Foreskin keratinocyte (primary cell): ENCODE measurements at places on chromosomes 3 and 15.

DNA sequence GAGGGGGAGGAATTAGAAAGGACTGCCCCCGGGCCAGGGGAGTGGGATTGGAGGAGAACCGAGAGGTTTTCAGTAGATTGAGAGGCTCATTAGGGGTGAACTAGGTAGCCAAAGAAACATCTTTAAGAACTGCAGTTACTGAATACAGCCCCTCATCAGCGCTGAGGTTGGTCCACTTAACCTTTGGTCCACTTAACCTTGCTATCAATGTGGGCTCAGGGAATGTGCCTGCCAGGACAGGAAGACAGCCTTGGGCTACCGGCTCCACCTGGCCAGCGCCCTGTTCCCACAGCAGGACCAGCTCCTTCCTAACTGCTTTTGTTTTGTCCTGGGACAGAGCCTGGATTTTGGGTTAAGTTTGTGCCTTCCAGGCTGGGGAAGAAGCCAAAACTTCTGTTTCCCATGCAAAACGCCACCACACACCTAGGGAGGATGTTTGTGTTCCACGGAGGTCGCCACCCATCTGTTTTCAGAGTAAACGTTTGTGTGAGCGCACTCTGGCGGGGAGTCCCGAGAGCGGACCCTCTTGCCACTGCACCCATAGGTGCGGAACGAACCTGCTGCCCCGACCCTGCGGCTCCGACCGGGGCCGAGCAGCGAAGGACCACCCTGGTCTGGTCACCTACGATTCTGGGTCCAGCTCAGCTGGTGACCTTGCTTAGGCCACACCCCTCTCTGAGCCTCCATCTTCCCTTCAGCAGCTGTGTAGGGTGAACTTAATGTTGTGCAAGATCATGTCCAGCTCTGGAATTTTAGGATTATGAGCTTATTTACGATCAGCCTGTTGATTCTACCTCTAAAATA lies 107.4 kb downstream of the VGLL4 start:
- no peak for DNase-seq

- DNase-seq = peak; percentile 23
These were observed 458.5 kb downstream of the AGBL1 start for GRCh38 chr15:86538141-86538540.

DNA sequence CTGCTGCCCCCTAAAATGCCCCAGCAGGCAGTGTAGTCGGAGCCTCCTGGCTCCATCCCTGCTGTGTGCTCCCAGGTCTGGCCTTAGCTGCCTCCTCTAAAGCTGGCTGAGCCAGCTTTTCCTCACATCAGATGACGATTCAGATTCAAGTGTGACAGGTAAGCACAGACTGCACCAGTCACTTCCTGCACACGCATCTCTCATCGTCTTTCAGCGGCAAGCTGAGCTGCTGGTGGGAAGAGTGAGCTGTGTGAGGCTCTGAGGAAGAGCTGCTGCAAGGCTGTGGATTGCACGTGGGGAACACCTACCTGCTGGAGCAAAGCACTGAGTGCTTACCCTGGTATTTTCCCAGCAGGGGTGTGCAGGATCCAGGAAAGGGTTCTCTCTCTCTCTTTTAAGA lies 88.4 kb upstream of the RPL32 start:
- peak; percentile 4 for DNase-seq

DNA sequence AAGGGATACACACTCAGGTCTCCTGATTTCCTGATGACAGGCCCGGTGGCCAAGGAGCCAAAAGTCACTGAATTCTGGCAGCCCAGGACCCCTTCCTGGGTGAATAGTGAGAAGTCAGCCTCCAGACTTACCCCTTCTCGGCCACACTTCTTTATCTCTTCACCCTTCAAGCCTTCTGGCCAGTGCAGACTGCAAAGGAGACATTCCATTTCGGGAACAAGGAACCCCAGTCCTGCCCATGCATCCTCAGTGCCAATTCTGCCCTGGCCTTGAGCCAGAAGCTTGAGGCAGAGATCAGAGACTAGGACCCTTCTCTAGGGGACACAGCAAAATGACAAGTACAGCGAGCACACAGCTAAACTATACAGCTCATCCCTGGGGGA lies 28.8 kb downstream of the GRAMD2A start:
- no peak for DNase-seq

- DNase-seq = no peak
These were observed 406.4 kb upstream of the NPAP1 start for GRCh38 chr15:24269166-24269571.

GRCh38 chr15:81155375-81156218 lies 21.5 kb downstream of the CFAP161 start:
- peak; percentile 47 for DNase-seq

- no peak for DNase-seq
These were observed 29.2 kb downstream of the SLC6A11 start for GRCh38 chr3:10845001-10845761.

DNA sequence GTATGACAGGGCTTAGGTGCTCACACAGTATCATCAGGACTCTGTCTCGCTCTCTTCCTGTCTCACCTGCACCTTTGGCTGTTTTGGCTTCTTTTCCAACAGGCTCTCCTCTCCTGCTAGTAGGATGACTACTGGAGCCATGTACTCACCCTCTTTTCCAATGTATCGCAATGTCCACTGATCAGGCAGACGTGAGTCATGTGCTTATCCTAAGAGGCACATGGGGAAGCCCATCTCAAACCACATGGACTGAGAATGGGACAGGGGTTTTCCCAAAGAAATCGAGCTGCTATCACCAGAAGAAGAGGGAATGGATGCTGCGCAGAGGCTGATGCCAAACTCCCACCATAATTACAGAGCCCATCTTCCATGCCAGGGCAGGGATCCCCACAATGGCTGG lies 180.6 kb downstream of the IL5RA start:
- no peak for DNase-seq

- DNase-seq = peak; percentile 40
These were observed 970 bp downstream of the BBX start for GRCh38 chr3:107523539-107524325.

DNA sequence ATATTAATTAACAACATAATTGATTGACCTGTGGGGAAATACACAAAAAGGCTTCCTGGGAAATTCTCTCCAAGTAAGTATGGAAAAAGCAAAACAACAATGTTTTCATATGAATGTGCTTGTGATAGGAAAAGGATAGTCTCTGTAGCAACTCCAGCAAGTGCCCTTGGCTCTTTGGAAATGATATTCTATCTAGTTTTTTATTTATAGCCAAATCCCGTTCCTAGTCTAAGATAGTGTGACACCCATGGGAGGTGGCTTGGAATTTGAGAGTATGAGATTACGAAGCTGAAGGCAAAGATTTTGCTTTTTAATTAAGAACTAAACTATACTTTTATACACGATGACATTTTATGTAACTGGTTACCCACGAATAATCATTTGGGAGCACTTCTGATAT lies 119.9 kb downstream of the PDZRN3 start:
- no peak for DNase-seq

- DNase-seq = no peak
These were observed 44.2 kb upstream of the THRB start for GRCh38 chr3:24538891-24539290.

- peak; percentile 93 for DNase-seq
These were observed 28.8 kb upstream of the MAGEF1 start for GRCh38 chr3:184740509-184741258.

- no peak for DNase-seq
These were observed 415.3 kb upstream of the ALCAM start for GRCh38 chr3:104951426-104951825.

- DNase-seq = no peak
These were observed 14.4 kb downstream of the ALDH1L1 start for GRCh38 chr3:126166009-126166408.

DNA sequence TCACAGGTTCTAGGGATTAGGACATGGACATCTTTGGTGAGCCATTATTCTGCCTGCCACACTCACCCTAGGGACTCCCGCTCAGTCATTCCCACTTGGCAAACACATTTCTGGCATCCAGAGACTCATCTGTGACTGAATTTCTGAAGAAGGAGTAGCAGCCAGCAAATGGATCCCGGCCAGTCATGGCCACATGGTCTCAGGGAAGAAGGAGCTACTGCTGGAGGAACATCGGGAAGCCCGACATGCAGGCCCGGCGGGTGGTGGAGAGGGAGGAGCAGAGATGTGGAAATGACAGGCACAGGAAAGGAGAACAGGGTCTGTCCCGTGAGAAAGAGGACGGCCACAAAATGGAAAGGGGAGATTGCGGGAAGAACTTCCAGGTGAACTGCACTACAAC lies 65.4 kb downstream of the SEMA5B start:
- DNase-seq = no peak

DNA sequence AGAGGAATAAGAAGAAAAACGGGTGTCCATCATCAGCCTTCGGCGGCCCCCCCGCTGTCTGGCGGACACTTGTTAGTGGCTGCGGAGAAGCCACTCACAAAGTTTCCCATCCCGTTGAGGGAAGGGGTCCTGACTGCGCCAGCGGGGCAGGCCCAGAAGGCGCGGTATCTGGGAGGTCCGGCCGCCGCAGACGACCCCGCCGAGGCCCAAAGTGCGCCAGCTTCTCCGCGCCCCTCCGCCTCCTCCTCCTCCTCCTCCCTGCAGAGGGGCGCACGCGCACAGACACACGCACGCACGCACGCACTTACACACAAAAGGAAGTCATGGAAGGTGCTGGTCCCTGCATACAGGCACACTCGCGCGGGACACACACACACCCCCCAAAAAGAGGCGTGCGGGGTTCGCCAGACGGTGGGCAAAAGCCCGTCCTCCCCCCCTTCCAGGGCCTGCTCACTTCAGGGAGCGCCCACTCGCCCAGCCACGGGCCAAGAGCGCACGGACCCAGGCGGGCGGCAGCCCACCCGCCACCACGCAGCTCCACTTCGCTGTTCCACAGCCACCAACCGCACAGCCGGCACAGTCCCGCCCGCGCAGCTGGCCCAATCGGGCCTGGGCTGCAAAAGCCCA lies 18.0 kb downstream of the ZNF148 start:
- DNase-seq = no peak

GRCh38 chr3:73197187-73197586 lies 135.7 kb downstream of the EBLN2 start:
- DNase-seq = no peak

GRCh38 chr15:82158811-82159210 lies 103.7 kb downstream of the EFL1 start:
- DNase-seq = no peak

- no peak for DNase-seq
These were observed 303.5 kb upstream of the GADL1 start for GRCh38 chr3:31197941-31198340.

DNA sequence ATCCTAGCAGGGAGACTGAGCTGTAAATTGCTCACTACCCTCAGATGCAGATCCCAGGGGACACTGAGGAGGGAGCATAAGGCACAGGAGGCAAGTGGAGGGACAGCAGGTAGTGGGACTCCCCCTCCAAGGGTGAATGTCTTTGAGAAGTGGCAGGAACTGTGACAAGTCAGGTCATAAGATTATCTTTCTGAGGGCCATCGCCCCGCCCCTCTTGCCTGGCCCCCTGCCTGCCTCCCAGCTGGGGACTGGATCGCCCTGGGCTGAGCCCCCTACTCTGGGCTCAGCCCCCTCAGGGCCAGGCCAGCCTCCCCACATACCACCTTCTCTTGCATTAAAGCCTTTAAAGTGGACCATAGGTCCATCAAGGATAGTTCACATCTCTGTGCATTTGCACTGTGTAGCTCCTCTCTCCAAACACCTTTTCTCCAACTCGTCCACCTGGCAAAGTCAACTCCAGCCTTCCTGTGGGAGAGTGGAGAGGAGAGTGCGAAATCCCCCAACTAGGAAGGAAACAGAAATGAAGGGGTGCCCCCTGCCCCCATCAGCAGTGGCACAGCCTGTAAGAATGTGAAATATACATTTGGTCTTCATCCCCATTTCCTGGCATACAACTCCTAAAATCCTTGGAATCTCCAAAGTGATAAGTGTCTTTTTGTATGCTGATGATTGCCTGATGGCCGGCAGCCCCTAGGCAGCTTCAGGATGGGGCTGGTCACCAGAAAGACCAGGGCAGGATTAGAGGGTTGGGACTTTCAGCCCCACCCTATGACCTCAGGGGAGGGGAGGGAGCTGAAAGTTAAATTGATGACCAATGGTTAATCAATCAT lies 14.7 kb downstream of the PIF1 start:
- no peak for DNase-seq

- no peak for DNase-seq
These were observed 8.3 kb downstream of the IQGAP1 start for GRCh38 chr15:90396321-90396720.

GRCh38 chr3:69929019-69929418 lies 70.5 kb upstream of the SAMMSON start:
- DNase-seq = no peak

DNA sequence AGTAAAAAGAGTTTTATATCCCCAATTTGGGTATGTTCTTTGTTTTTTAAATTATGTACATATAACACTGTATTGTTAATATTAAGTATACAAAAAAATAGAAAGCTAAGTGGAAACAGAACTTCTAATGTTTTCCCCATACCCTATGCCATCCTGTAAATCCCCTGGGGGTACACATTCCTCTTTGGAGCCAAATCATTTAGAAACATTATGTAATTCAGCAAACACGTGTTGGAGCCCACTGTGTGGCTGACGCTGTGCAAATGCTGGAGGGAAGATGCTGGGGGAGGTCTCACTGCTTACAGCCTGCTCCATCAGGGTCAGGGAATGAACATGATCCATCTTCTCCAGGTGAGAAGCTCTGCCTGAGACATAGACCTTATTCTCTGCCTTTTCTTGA lies 52.8 kb downstream of the CRTC3 start:
- DNase-seq = no peak

DNA sequence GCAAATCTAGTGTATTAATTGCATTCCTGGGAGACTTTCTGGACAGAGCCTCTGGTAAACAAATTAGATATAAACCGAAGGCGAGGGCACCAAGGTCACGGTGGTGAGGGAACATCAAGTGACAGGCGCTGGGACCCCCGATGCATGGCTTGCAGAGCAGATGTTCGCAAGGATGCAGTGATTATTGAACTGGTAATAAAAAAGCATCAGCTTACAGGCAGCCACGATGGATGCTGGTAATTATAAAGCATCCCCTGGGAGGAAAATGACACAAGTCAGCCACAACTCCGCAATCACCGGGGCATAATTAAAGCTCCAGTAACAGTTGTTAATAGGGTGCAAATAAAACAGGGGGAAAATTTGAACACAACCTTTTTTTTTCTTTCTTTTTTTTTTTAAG lies 231.1 kb upstream of the DPH6 start:
- no peak for DNase-seq

GRCh38 chr15:92711457-92711831 lies 55.9 kb upstream of the FAM174B start:
- no peak for DNase-seq

DNA sequence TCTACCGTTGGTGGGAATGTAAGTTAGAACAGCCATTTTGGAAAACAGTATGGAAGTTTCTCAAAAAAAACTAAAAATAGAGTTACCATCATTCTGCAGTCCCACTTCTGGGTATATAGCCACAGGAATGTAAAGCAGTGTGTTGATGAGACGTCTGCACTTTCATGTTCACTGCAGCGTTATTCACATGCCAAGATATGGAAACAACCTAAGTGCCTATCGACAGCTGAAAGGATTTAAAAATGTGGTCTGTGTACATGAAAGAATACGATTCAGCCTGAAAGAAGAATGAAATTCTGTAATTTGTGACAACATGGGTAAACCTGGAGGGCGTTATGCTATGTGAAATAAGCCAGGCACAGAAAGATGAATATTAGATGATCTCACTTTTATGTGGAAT lies 157.7 kb downstream of the THSD4 start:
- no peak for DNase-seq

GRCh38 chr15:72231833-72232478 lies 966 bp upstream of the PKM start:
- DNase-seq = peak; percentile 60
